NCI-H2081 (cell line): ENCODE measurements at places on chromosomes 6 and 20.

DNA sequence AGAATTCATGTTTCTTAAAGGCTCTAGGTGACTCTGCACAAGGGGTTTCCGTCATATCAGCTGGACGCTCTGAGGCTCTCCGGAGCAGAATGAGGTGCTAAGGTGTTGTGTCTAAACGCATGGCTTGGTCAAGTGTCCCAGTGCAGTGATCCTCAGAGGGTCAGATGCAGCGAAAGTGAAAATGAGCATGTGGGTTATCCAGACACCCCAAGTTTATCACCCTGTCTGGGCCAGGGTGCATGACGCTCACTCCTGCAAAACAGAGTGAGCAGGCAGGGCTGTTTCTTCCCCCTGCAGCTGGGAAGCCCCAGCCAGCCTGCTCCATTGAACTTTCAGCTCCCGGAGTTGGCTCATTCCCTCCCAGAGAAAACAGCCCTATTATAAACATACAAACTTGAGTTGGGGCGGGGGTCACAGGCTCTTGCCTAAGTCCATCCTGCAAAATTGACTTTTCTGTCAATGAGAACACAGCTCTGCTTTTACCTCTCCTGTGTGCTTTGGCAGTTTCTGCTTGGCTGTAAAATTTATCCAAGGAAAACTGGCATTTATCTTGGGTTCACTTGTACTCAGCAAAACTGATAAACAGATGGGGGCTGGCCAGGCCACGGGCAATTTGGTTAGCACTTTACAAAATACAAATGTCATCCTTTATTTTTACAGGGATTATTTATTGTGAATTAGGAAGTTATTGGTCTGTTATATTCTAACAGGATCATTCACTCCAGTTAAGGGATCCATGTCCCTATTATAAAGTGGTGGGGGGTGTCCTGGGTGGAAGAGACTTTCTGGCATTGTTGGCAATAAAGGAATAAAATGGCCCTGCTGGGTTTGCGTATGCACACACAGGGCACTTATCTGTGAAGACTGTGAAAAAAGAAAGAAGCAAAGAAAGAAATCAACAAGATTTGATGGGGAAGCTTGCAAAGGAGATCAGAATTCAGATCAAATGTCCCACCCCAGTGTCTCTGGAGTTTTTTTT is 154.9 kb downstream of the FOXA2 start:
- DNase-seq: no peak

- DNase-seq: no peak
Observed at GRCh38 chr6:83590416-83590815, 78.1 kb downstream of the PRSS35 start.

- DNase-seq: no peak
Observed at GRCh38 chr20:62846166-62846890, 15.3 kb downstream of the TCFL5 start.

- DNase-seq: peak; percentile 31
Observed at GRCh38 chr6:31651602-31652191, 764 bp downstream of the BAG6 start.

GRCh38 chr20:37194621-37195417 is 15.5 kb upstream of the MROH8 start:
- DNase-seq: no peak

DNA sequence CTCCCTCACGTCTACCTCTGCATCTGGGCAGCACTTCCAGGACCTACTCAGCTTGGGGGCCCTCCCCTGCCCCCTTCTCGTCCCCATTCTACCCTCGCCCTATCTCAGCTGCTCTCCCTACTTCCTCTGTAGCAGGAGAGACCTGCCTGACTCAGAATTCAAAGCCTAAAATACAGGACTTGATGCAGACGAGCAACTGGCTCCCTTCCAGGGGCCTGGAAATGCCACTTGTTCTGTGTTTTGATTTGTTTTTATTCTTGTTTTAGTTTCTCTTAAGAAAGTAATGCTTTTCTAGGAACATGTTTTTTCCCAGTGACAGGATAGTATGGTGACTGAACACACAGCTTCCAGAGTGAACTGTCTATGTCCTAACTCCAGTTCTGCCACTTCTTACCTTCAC is 320.4 kb upstream of the CDH4 start:
- no peak for DNase-seq

DNA sequence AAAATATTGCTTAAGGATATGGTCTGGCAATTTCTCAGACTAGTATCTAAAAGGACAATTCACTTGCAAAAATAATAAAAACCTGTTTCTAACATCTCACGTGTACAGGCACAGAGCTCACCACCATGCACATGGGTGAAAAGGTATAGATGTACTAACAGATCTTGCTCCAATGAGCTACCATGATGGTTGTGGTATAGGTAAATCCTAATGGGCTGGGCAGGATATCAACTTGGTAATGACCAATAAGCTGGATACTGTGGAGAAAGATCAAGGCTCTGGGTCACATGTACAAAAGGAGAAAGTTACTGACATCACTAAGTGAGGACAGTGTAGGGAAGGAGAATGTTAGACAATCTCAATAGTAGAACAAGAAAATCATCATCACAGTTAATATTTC is 111.0 kb upstream of the NUP153 start:
- DNase-seq: no peak

GRCh38 chr20:24487648-24488047 is 18.2 kb downstream of the SYNDIG1 start:
- DNase-seq: no peak

DNA sequence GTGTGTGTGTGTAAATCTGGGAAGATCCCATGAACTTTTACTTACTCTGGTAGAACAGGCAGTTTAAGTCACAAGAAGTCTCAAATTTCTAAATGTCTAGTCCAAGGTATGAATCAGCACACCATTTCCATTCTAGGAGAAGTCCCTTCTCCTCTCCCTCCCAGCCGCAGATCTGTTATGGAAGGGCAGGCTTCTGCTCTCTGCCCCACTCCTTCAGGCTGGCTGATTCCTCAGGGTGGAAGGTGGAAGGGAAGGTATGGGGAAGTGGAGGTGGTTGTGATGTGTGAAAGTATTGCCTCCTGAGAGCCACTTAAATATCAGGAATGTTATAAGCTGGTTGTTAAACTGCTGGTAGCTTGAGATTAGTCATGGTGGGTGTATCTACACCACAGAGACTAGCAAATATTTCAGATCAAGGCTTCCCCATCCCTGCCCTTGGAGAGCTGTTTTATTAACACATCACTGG is 44.5 kb upstream of the LAMA4 start:
- no peak for DNase-seq

DNA sequence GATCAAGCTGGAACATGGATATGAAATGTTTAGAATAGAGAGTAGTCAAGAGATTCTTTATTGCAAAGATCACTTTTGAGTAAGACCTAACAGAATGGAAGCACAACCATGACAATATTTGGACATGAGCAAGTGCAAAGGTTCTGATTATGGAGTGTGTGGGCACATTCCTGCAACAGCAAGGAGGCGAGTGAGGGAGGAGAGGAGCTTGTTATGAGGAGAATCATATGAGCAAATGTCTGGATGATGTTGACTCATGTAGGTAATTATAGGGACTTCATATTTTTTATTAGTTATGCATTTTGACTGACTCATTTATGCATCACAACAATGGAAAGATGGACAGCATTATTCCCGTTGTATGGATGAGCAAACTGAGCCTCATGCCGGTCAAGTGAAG is 100.8 kb upstream of the SLC35B3 start:
- DNase-seq: no peak

GRCh38 chr20:63130658-63131577 is 85.0 kb downstream of the YTHDF1 start:
- DNase-seq: no peak

DNA sequence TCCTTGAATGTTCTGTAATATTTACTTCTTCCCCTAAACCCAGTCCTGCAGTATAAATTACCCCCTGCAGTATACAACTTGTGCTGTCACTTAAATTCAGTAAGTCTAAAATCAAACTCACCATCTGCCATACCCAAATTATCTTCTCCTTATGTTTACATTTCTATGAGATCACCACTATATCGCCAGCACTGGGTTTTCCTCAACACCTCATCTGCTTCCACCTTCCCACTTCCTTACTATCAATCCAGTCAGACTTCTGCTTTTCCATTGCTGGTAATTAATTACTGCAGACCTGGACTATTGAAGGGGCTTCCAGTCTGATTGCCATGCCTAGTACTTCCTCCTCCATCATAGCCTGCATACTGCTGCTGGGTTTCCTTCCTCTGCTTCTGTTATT is 15.2 kb downstream of the EFHC1 start:
- DNase-seq: no peak

DNA sequence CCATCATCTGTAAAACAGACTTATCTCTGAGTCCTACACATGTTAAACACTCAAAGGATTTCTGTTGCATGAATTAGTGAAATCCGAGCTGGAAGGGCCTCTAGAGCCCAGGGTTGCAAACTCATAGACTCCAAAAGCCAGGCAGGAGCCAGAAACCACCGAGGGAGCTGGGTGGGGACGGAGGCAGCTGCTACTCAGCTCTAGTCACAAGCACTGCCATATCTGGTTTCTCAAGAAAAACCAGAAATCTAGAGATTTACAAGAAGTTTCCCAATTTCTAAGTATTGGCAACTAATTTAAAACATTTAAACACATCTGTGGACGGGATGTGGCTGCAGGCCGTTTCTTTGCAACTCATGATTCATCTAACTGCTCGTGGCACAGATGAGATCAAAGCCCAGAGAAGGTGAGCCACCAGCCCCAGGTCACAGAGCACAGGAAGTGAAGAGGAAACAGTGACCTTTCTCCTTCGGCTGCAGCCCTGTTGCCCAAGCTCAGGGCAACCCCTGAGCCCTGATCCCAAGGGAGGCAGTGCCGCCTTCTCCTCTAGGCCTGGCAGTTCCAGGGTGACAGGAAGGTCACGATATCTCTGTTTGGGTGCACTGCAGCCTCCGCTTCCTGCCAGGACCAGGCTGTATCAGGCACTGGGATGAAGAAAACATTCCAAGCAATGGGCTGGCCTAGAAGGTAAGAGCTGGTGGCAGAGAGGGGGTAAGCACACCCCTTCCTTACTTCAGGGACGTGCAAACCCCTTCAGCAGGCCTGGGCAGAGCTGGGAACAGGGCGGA is 26.4 kb upstream of the PTGIS start:
- no peak for DNase-seq

GRCh38 chr20:63268671-63269439 is 3.8 kb upstream of the ARFGAP1 start:
- no peak for DNase-seq

DNA sequence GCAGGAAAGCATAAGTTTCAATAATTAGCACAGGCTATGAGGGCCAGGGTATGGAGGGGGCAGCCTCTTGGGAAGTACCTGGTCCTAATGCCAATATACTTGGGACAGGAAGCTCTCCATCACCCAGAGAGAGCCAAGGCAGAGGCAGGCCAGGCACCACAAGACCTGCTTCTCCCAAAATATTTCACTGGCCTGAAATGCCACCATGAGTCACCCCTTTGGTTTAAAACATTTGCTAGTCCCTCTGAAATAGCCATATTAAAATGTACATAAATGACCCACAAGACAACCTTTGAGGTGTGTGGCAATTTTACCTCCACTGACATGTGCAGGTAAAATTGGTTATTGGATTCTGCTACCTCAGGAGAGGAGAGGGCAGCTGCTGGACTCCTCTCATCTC is 23.4 kb upstream of the SCUBE3 start:
- no peak for DNase-seq

GRCh38 chr6:68279793-68280557 is 355.1 kb upstream of the ADGRB3 start:
- DNase-seq: no peak

- DNase-seq: no peak
Observed at GRCh38 chr6:69044534-69044933, 409.5 kb downstream of the ADGRB3 start.

DNA sequence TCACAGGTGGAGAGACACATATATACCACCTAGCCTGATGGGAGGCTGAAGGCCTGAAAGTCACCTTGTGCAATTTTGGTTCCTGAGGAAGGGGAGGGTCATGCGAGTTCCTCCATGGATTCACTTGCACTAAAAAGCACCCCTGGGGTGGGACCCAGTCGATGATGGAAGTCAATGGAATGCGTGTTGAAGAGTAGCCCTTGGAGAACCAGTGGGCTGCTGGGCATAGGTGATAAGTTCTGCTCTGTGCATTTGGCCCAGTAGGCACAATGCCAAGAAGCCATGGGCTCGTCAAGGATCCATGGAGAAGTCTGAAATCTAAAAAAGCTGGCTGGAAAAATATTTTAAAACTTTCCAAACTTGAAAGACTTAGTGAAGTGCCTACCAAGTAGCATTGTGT is 18.9 kb upstream of the SCRT2 start:
- DNase-seq: no peak

DNA sequence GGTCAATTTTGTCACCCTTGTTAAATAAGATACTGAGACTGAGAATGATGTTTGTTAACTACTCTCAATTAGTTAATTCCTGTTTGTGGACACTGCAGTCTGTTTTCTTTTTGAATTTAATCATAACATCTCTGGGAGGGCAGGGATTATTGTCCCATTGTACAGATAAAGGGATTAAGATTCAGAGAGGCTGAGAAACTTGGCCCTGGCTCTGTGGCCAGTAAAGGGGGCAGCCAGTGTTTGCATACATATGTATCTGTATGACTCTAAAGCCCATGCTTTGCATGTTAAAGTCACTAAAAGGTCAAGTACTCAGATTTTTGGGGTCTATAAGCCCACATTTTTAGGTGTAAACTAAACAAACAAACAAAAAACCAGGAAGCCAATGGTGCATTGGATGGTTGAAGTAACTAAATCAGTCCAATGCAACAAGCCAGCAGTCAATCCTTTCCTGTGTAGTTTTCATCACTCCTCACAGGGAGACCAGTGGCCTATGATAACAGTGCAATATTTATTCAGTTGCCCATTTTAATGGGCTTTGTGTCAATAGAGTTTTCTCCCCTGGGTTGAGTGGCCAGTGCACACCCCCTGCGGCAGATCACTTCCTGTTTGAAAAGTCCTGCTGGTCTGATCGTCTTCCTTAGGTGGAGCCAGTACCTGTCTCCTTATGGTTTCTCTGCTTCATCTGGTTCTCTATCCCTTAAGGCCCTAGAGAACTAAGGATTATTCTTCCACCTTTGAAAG is 106.7 kb downstream of the SLX4IP start:
- peak; percentile 49 for DNase-seq

DNA sequence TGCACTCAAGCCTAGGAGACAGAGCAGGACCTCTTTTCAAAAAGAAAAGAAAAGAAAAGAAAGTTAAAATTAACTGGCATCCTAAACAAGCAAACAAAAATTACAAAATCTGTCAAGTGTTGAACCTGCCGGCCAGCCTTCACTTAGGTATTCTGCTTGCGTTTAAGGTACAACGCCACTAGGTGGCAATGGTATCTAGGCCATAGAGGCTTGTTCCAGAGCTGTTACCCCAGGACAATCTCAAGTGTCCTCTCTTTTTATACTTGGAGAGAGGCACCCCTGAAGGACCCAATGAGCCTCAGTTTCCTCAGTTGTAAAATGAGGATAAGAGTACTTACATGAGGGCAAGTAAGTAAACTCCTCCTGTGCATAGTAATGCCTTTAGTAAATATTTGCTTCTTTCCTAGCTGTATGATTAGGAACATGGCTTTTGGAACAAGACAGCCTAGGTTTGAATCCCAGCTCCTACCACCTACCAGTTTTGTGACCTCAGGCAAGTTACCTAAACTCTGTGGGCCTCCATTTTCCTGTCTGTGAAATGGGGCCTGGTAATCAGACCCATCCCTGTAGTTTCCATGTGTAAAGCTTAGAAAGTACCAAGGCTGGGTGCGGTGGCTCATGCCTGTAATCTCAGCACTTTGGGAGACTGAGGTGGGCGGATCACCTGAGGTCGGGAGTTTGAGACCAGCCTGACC is 5.8 kb upstream of the PACSIN1 start:
- DNase-seq: peak; percentile 23

- no peak for DNase-seq
Observed at GRCh38 chr6:157210954-157211353, 112.4 kb downstream of the TMEM242 start.
